ENCODE measurements at places on chromosomes 4 and X.

- no peak for DNase-seq
Measured at GRCh38 chr4:164012396-164013027, 518.0 kb downstream of the TMA16 start.

- DNase-seq, result no peak
Measured at GRCh38 chr4:136078976-136079375, 1453.3 kb downstream of the PCDH18 start.

- no peak for DNase-seq
Measured at GRCh38 chr4:109005523-109005922, 242.7 kb upstream of the ETNPPL start.

DNA sequence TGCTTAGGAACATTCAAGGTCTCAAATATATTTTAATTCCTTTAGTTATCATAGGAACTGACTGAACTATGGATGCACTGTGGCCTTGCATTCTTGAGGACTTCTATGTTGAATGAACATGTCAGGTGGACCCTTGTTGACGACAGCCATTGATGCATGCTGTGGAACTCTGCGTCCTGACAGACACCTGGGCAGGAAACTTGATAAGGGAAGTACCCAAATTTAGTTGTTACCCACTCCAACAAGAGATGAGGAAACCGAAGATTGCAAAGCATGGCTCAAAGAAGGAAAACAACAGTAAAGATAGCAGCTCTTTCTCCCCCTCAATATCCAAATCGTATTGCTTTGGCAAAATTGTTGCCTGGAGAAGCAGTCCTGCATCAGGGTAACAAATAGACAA, 540.0 kb upstream of the NR3C2 start:
- no peak for DNase-seq

DNA sequence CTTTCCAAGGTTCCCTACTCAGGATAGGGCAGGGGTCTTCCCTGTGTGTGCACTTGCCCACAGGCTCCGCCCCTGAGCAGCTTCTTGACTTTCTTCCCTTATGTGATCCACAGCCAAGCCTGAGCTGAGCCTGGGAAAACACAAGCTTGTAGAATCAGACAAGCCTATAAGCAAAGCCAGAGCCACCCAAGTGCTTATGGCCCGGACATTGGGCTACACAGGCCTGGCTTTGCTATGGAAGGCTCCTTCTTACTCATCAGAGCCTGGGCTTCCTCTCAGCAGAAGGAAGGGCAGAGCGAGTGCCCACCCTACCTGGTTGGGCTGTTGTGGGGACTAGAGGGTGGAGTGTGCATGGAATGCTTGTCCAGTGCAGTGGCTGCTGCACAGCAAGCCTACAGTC, 1.3 kb upstream of the TNIP2 start:
- DNase-seq, result no peak

DNA sequence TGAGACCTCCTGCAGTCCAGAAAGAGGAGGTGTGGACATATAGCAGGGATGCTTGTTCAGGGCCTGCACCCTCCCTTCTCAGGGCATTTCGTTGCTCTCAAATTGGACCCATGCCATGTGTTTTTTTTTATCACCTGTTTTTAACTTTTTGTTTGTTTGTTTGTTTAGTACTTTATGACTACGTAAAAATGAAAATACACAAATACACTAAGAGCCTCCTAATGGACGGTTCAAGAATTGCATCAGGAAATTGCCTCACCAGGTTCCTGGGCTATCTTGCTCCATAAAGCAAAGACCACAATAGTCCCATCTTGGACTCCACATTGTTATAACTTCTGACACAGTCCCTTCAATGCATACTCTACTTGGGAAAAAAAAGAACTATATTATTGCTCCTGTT, 1685.9 kb upstream of the TENM3 start:
- no peak for DNase-seq

GRCh38 chrX:135974279-135974856, 580 bp upstream of the MMGT1 start:
- no peak for DNase-seq

- DNase-seq, result no peak
Measured at GRCh38 chr4:165308166-165308565, 19.3 kb upstream of the MSMO1 start.

GRCh38 chr4:124636788-124637187, 75.7 kb downstream of the ANKRD50 start:
- DNase-seq, result no peak

DNA sequence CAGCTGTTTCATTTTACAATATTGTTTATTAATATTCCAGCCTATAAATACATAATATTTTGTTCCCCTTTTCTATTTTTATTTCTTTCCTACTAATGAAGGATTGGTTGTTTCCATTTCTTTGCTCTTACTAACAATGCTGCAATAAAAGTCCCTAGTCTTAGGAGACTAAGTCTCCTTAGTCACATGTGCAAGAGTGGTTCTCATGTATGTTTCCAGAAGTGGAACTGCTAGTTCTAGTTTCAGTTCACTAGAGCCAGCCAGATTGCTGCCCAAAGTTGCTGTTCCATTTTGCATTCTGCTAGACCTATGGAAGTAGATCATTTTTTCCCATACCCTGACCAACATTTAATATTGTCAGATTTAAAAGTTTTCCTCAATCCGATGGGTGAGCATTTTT, 44.3 kb downstream of the CNGA1 start:
- no peak for DNase-seq

GRCh38 chr4:146638786-146639505, at the start of gene POU4F2:
TSS of gene POU4F2 (plus strand) at chr4:146638893. CDS start at chr4:146639141, 248 bp downstream.
- no peak for DNase-seq

DNA sequence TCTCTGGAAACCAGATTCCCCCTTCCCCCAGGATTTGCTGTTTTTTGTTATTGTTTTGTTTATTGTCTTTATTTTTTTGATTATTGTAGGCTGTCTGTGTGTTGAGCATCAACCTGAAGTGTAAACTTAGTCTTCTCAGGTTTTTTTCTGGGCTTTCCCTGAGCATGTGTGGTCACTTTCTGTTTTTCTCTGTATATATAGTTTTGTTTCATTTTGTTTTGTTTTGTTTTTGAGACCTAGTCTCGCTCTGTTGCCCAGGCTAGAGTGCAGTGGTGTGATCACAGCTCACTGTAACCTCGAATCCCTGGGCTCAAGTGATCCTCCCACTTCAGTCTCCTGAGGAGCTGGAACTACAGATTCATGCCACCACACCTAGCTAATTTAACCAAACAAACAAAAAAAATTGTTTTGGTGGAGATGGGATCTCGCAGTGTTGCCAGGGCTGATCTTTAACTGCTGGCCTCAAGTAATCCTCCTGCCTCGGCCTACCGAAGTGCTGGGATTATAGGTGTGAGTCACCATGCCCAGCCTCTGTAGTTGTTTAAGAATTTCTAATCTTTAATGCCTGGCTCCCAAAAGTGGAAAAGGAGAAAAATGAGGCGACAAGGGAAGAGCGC, 9.1 kb downstream of the IL13RA1 start:
- DNase-seq, result no peak

DNA sequence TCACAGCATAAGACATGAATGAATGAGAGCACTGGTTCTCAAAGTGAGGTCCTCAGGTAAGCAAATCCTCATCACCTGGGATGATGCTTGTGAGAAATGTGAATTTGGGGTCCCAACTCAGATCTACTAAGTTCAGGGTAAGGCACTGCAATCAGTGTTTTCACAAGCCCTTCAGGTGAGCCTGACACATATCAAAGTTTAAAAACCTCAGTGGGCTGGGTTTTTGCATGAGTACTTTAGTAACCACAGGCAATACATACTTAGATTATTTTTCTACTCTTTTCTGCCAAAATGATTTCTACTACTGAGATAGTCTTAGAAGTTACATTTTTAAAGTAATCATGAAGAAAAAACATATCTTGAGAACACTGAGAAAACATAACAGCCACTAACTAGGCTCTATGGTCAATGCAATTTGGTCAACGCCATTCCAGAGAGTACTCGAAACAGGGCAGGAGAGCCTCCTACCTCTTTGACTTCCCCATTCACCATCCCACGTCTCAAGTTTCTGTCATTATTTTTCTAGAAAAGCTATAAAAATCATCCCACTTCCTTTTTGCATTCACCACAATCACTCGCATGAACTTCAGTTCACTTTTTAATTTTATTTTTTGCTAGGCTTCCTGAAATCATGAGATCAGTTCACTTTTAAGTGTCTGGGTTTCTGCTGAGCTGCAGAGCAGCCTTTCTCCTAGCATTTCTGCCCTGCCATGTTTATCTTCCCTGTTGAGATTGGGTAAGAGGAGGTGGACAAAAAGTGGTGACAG, 73.8 kb downstream of the MFAP3L start:
- DNase-seq, result no peak

GRCh38 chr4:80615099-80615498, 279.6 kb downstream of the CFAP299 start:
- DNase-seq, result no peak

- DNase-seq, result no peak
Measured at GRCh38 chrX:38847206-38847902, 46.1 kb downstream of the MID1IP1 start.

- DNase-seq, result no peak
Measured at GRCh38 chr4:173514641-173515217, 15.3 kb downstream of the HAND2 start.

GRCh38 chr4:175947117-175947722, 118.4 kb upstream of the WDR17 start:
- no peak for DNase-seq

GRCh38 chrX:118764122-118764521, 36.7 kb downstream of the IL13RA1 start:
- DNase-seq, result no peak

DNA sequence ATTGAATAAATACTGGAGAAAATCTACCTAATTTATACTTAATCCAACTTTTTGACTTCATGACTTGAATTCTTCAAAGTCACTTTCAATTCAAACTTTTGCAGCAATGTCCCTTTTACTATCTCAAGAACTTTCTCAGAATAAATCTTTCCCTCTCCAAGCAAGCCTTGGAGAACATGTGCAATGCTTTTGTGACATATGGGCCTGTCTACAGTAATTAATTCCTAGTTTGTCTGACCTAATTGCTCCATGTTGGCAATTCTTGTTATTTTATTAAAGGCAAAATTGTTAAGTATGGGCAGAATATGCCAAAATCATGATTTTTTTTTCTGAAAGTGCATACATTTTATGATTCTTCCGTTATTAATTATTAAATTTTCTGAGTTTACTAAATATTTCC, 1115.3 kb downstream of the PDHA2 start:
- DNase-seq, result no peak

GRCh38 chr4:82542642-82543041, 19.1 kb downstream of the TMEM150C start:
- no peak for DNase-seq

- DNase-seq, result no peak
Measured at GRCh38 chr4:31190671-31191070, 470.5 kb downstream of the PCDH7 start.

GRCh38 chrX:639151-639550, 8.6 kb downstream of the SHOX start:
- no peak for DNase-seq

DNA sequence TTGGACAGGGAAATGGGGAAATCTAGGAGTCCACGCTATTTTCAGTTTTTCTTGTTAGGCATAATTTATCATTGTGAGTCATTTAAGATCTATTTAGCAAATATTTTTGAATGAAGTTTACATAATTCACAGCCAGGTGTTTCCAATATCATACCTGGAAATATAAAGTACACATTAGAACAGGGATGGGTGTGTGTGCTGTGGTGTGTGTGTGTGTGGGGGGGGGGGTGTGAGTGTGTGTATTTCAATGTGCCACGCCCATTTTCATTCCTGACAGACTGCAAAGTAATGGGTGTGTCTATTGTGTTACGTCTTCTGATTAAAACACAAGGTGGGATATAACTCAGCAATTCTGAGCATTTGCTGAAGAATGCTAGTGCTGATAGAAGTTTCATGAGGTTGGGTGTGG, 33.2 kb downstream of the ARHGAP10 start:
- DNase-seq, result no peak

DNA sequence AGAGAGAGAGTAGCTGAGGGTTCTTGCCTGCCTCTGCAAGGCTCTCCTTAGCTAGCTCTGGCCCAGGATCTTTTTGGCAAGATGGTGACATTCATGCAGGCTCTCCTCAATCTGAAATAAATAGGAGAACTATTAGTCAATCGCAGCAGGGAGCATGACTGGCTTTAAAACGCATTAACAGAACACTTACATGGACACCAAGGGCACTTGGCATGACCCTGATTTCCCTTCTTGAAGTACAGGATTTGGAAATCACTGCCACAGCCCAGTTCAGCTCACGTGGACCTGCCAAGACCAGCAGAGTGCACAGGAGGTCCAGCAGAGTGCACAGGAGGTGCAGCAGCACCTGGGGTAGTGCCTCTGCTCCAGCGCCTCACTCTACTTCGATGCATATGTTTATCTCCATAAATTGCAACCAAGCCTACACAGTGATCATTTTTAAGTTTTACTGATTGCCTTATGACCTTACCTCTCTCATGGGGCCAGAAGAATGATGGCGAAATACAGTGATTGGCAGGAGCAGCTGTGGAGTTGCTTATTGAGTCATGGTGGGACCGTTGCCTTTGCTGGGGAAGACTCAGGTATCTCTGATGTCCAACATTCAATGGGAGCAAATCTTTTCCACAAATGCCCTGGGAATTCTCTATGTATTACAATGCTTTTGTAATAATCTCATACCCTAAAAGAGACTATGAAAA, 122.4 kb downstream of the SYNPO2 start:
- no peak for DNase-seq

- no peak for DNase-seq
Measured at GRCh38 chr4:40842318-40842717, 92.6 kb downstream of the NSUN7 start.

- no peak for DNase-seq
Measured at GRCh38 chr4:134027931-134028330, 173.7 kb downstream of the PABPC4L start.

GRCh38 chr4:102868781-102869568, at the start of gene CISD2:
TSS of gene CISD2 (plus strand) at chr4:102868992. CDS start at chr4:102869085, 93 bp downstream.
- peak; percentile 84 for DNase-seq

- DNase-seq, result no peak
Measured at GRCh38 chrX:153560000-153560399, 38.9 kb downstream of the CCNQ start.

DNA sequence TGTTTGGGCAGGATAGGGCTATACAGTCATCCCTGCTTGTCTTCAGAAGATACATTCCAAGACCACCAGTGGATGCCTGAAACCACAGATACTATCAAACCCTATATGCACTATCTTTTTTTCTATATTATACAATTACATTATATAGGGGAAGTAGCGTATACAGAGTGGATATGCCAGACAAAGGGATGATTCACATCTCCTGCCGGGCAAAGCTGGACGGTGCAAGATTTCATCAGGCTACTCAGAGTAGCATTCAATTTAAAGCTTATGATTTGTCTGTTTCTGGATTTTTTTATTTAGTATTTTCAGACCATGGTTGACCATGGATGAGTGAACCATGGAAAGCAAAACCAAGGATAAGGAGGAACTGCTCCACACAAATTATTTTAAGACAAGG, 7.0 kb upstream of the AMTN start:
- no peak for DNase-seq

DNA sequence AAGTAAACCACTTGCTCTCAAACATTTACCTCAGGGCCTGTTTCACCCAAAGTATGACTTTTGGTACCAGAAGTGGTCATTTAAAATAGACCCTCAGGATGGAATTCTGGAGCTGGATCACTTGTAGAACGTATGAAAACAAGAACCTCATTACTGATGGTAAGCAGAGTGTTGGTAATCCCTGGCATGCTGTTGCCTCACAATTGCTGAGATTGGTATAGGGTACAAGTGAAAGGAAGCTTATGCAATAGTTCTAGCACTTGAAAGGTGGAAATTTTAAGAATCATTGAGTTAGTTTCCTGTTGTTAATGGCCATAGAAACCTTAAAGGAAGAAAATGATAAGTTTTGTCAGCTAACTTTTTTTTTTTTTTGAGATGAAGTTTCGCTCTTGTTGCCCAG, 22.3 kb upstream of the THOC2 start:
- DNase-seq, result no peak

- DNase-seq, result no peak
Measured at GRCh38 chr4:8146157-8146556, 12.5 kb downstream of the ABLIM2 start.

GRCh38 chr4:165449333-165449732, 70.5 kb downstream of the CPE start:
- DNase-seq, result no peak

Measured in T-helper 9 cell (primary cell).